ENCODE measurements at places on chromosomes 7 and 10.

- no peak for DNase-seq
These were observed 34.6 kb upstream of the DAGLB start for GRCh38 chr7:6482307-6482706.

GRCh38 chr10:1425879-1426278, 311.4 kb downstream of the ADARB2 start:
- DNase-seq = no peak

GRCh38 chr10:85080934-85081333, 752.5 kb downstream of the CCSER2 start:
- no peak for DNase-seq

GRCh38 chr7:138981332-138982203, at the start of gene KIAA1549:
Gene KIAA1549 (minus strand): TSS chr7:138981389. CDS start chr7:138981269, 120 bp downstream.
- peak; percentile 67 for DNase-seq

DNA sequence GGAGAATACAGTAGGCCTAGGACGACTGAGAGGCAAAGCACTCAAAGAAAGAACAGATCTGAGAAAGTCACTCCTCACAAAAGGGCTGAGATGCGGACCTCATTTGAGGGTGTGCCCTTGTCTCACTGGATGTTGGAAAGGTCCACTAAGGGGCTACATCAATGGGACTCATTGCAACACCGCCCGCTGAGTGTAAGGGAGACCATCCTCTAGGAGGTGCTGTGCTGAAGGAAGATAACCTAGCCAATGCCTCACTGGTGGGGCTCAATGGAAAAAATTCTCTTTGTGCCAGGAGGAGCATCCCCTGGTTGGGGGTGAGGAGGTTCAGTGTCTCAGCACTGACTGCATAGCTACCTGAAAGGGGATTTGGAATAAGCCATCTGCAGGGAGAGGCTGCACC, 758.7 kb upstream of the CELF2 start:
- no peak for DNase-seq

DNA sequence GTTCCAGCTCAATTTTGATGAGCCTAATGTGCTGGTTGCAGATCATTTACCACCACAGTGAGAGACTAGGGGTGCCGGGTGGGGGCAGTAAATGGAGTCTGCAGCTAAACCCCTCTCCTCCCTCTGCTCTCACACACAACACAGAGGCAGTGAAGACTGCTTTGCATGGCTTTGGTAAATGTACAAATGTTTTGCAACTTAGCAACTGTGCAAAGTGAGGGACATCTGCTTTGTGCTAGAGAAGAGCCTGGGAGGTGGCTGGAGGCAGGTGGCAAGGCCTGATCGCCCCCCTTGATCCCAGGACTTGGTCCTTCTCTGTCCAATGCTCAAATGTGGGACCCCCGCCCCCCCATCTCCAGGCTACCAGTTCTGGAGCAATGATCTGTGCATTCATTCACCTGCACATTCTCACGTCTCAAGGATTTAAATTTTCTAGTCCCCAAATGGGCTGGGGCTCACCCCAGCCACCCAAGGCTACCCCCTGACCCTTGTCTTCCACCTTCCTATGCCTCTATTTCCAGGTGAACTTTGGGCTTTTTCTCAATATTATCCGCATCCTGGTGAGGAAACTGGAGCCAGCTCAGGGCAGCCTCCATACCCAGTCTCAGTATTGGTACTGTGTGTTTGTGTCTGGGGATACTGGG, 11.6 kb downstream of the GHRHR start:
- DNase-seq = no peak

GRCh38 chr7:18317941-18318340, 177.6 kb upstream of the HDAC9 start:
- no peak for DNase-seq

GRCh38 chr10:127154831-127155620, 41.4 kb downstream of the INSYN2A start:
- DNase-seq = peak; percentile 40

DNA sequence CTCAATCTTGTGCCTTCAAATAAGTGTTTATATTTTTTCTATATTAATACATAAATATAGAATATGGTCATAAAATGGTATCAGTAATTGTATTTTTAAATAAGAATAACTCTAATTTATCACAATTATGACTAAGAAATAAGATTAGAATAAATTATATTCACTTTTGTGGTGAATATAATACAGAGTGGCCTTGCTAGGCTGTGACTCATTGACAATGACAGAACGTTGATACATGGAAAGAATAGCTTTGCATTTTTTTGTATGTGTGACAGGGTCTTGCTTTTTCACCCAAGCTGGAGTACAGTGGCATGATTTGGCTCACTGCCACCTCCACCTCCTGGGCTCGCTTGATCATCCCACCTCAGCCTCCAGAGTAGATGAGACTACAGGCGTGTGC, 47.8 kb upstream of the PCLO start:
- DNase-seq = no peak

DNA sequence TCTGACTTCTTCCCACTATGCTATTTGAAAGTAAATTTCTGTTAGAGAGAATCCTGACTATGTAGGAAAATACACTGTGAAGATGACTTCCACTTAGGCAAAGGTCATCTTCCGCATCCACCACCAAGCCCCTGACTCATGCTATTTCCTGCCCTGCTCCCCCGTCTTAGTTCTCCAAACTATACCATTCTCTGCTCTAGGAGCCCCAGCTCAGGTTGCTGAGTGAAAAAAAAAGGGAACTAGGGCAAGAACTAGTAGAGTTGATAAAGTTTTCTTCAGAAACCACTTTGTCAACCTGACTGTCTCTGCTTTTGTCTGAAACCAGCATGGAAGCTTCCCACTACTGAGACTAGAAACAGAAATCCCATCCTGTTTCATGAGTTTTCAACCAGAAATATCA, 96.9 kb downstream of the EVX1 start:
- peak; percentile 6 for DNase-seq

DNA sequence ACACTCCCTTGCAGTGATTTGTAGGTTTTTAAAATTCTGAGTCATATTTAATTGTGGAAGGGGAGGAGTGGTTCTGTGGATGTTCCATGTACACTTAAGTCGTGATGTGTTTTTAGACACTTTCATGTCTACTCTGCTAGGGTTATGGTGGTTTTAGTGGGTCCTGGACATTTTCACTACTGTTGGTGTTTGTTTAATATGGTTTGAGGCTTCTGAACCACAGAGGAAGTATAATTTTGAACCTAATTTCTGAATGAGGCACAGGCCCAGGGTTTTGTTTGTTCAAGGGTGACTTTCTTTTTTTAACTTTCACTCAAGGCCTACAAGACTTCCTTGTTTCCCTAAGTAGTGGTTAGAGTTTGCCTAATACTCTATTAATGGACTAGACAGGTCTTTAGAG, 13.3 kb downstream of the SLC26A5 start:
- no peak for DNase-seq

DNA sequence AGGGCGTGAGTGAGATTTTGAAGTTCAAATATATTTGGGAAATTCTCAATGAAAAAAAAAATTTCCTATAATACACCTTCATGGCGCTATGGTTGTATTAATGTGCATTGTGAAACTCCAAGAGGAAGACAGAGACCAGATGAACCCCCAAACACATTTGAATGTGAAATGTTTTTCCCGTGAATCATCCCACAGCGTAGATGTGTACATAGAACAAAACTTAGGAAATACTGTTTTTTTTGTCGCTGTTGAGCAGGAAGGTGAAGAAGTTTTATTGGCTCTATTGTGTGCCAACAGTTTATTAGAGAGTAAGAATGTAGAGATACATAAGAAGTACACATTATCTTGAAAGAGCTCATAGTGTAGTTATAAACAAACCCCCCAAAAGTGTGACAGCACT, 134.0 kb downstream of the KCND2 start:
- DNase-seq = no peak

- no peak for DNase-seq
These were observed 77.8 kb downstream of the TCERG1L start for GRCh38 chr10:131233611-131234258.

DNA sequence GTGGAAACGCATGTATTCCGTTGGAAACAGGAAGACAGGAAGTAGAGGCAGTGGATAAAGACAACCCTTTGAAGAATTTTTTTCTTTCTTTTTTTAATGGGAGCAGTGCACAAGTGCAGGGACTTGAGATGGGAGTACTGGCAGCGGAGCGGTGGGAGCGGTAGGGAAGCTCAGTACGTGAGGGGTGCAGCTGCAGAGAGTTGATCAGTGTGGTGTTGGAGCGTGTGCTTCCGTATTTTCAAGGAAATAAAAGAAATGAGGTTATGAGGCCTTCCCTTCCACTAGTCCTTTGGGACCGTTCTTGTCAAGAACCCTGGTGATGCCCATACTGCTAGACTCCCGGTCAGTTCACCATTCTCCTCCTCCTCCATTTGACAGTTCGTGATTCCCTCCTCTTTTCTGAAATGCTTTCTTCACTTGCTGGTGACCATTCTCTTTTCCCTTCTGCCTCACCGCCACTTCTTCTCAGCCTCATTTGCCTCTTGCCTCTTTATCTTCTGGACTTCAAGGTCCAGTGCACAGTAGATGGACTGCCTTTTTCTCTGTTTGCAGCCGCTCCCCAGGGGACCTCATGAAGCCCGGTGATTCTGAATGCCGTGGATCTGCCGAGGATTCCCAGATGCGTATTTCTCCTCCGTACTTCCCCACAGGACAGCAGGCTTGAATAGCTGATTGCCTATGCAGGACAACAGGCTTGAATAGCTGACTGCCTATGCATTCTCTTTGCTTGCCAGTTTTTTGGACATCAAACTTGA, 39.1 kb upstream of the TMEM236 start:
- DNase-seq = no peak

DNA sequence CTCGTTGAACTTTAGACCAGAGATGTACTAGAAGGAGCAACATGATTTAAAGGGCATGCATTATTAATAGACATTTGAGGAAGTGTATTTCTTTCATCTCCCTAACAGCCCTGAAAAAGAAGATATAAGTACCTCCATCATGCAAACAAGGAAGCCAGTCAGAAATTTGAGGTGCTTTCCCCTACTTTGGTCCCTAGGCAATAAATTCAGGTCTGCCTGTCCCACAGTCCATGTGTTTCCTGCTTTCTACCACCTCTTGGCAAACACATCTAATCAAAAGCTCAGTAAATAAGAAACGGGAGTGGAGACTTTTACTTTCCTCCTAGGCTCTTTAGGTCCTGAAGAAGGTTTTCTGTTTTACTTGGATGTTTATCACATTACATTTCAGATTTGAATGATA, 5.2 kb upstream of the SEMA3C start:
- DNase-seq = no peak

DNA sequence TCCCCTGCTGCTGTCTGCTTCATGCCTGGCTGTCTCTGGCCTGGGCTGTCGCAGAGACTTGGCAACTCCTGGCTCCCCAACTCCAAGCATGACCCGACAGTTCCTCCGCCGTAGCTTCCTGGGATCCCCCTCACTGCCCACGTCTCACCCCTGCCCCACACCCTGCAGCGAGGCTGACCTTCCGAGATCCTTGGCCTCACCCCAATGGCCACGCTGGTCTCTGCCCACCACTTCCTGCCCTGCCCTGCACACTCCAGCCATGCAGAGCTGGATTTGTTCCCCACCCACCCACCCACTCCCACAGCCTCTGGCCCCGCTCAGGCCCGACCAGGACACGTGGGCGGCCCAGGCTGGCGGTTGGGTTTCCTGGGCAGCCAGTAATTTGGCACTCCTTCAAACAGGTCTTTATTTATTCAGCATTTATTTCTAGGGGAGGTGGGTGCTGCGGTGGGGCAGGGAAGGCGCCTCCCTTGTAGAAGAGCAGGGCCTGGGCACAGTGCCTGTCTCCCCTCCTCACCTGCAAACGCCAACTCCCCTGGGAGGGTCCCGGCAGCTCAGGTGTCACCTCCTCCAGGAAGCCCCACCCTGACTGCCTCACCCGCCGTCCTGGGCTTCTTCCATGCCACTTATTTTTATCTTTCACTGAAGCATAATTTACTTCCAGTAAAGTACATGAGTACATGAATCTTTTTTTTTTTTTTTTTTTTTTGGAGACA, 25.5 kb downstream of the GTF2IRD1 start:
- DNase-seq = no peak

DNA sequence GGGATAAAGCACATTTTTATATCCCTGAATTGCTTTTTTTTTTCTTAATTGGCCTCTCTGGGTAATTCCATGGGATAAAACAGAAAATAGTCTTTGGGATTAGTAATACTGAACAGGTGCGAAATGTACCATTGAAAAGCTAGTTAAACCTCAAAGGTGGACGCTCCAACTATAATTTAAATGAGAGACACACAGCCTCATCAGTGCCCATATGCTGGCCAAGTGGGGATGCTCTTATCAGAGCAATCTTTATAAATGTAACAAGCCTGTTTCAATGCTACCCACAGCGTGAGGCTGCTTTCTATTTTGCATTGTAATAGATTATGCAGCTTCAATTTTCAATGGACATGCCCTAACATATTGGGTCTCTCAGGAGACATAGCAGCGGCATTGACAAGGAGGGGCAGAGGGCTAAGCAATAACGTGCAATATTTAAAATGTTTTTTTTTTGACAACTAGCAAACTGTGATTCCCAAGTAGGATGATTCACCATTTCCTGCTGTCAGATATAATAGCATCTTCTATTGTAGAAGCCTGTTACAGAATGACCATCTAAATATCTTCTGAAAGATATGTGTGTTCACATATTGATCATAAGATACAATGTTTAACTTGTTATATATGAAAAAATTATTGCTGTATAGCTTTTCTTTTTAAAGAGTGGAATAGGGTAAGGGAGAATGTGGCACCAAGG, 91.3 kb upstream of the BET1 start:
- no peak for DNase-seq

- DNase-seq = no peak
These were observed 72.4 kb downstream of the AUTS2 start for GRCh38 chr7:69670701-69671100.

- peak; percentile 54 for DNase-seq
These were observed 42.6 kb downstream of the CDK6 start for GRCh38 chr7:92793656-92794205.

DNA sequence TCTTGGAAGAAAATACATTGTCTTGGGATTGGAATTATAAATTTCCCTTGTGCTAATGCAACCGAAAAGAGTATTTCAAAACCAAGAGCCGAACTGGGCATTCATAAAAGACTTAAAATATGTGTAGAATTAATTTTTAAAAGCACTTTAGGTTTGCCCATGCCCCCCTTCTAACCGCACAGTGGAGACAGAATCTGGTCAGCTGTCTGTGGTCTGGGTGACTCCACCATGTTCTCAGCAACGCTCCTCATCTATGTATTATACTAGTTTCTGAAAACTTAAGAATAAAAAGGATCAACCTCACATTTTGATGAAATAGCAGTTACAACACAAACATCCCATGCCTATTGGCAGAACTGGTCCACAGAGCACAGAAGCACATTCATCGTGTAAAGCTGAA, 192.6 kb upstream of the C7orf33 start:
- no peak for DNase-seq

- DNase-seq = no peak
These were observed 1.7 kb downstream of the RHOBTB1 start for GRCh38 chr10:60942134-60942787.
